Fibroblast of lung (primary cell): ENCODE measurements at places on chromosomes 7 and 10. TPM values are rescaled to one million over a fixed set of nuclear protein-coding genes. Genes with fewer than 3 reads are reported as not detected.

SPDYE9 gene
- not detected in 2 replicates for total RNA-seq

SMARCD3 gene
- total RNA-seq = 23.8 and 27.0 TPM in 2 replicates

GLRX3 gene
- 51.7 and 62.9 TPM in 2 replicates for total RNA-seq

DNA sequence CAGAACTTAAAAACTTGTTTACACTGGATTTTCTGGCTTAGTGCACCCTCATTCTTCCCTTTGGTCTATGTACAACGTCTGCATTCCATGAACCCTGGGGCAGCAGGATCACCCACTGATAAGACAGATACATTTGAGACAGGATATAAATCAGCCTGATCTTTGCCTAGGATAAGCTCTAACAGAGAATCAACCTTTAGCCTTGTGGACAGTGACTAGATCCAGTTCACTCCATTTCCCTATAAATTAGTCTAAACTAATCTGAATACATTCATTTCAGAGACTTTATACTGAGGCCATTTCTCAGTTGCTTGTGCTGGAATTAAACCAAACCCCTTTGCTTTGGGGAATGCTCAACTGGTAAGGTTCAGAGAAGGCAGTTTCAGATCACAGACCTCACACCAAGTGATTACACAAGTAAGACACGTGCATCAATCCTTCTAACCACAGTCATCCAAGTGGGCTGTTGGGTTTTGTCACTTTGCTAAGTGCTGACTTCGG is 639.8 kb upstream of the FZD8 start:
- no peak overlapping the region for H3K4me3 ChIP-seq
- peak; percentile 5 for DNase-seq
- no peaks in the 10 kb centered on the region for H3K4me1 ChIP-seq
- no peaks in the 10 kb centered on the region for H3K27me3 ChIP-seq

GRCh38 chr7:126948664-126949063 is 304.1 kb downstream of the GRM8 start:
- H3K4me3 ChIP-seq = no peak overlapping the region
- DNase-seq = no peak
- no peaks in the 10 kb centered on the region for H3K4me1 ChIP-seq
- no peak overlapping the region for H3K27ac ChIP-seq

DNA sequence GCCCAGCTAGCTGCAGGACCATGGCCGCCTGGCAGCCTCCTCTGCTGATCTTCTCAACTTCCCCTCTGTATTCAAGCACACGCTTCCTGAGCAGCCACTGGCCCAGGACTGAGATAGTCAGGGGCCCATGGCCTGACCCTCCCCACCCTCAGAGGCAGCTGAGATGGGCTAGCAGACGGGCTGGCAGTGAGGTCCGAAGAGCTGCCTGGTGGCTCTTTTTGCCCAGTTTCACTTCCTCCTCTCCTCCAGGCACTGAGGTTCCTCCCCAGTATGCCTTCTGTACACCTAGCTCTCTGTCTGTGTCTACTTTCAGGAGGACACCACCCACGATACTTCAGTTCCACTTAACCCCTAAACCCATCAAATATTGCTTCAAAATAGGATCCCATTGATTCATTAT is 395.6 kb downstream of the TNS3 start:
- no peaks in the 10 kb centered on the region for H3K36me3 ChIP-seq
- H3K27ac ChIP-seq = no peak overlapping the region
- peaks cover 9% of the 10 kb centered on the region for H3K27me3 ChIP-seq
- no peaks in the 10 kb centered on the region for H3K4me1 ChIP-seq
- no peak overlapping the region for H3K4me3 ChIP-seq
- no peak for DNase-seq

SLC13A1 gene
- not detected in 2 replicates for total RNA-seq
